ENCODE measurements at places on chromosomes 11 and 22. TPM values are rescaled to one million over a fixed set of nuclear protein-coding genes. Genes with fewer than 3 reads are reported as not detected.

DNA sequence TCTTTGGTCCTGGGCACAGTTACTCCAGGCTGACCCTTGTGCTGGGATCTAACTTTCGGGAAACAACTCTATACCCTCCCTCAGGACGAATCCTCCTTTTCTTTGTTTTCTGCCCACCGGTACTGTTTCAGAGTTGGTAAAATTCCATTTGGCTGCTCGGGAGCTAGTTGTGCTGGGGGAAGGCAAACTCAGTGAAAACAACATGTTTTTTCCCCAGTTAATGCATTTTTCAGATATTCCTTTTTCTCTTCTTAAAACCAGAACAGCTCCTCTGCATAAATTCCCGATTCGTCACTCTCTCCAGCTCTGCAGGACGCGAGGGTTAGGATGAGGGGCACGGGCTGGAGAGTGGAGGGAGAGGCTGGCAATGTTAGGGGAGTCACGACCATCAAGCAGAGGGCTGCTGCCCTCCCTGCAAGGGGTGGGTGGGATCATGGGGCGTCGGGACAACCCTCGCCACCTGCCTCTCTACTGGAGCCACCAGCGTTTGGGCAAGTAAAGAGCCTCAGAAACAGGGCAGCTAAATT lies 31.3 kb downstream of the LRRC10B start:
- DNase-seq = no peak
- H3K27me3 ChIP-seq = no peaks in the 10 kb centered on the region
- no peak overlapping the region for H3K4me3 ChIP-seq
- no peak overlapping the region for H3K27ac ChIP-seq
- H3K4me1 ChIP-seq = no peaks in the 10 kb centered on the region

DNA sequence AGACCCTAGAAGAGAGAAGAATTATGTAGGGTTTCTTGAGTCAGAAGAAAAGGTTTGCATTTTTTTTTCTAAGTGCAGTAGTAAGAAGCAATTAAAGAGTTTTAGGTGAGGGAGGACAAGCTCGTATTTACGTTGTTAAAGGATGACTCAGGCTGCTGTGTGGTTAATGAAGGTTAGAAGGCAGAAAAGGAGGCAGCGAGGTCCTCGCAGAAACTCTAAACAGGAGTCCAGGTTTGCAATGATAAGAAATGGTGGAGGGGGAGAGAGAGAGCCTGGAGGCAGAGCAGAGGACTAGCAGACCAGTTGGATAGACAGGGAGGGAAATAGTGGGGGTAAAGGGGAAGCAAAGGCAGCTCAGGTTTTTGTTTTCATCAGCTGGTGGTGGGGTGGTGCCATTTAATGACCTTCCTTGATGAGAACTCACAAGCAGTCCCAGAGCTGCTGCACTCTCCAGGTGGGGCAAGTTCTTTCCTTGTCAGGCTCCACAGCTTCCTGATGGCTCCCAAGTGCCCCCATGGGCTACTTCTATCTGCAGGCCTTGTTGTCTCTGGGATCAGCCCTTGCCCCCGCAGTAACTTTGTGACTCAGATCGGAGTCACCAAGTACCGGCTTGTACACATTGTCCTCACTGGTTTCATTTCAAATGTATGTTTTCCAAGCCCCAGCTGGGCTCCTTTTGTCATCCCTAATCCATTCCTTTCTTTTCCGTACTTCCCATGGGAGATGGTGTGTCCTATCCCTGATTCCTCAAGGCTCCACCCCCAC lies 8.3 kb upstream of the INSC start:
- H3K27ac ChIP-seq = no peak overlapping the region
- H3K4me1 ChIP-seq = no peaks in the 10 kb centered on the region

Gene CATSPERZ
- 0.64 TPM for total RNA-seq

Gene CCDC157
- 2.1 TPM for total RNA-seq

Gene LARGE1
- total RNA-seq = 2.5 TPM
